ENCODE measurements at places on chromosomes 1 and 21. TPM values are rescaled to one million over a fixed set of nuclear protein-coding genes. Genes with fewer than 3 reads are reported as not detected.

Gene TCHHL1
- not detected for total RNA-seq

Gene KDM1A
- total RNA-seq, result 108 TPM

Gene SLC2A1
- total RNA-seq, result 28.6 TPM

Gene FLG
- total RNA-seq, result under 0.01 TPM

Gene WDR64
- total RNA-seq, result 0.17 TPM

Gene CELF3
- total RNA-seq, result not detected

Gene DTL
- total RNA-seq, result 12.6 TPM

Gene PPP1R15B
- total RNA-seq, result 28.2 TPM

Gene C1QTNF12
- total RNA-seq, result 0.56 TPM

Gene RGS8
- total RNA-seq, result not detected

Gene LRRN2
- total RNA-seq, result 0.17 TPM

Gene TMEM63A
- total RNA-seq, result 15.0 TPM

Gene FCN3
- total RNA-seq, result not detected

Gene AGO4
- total RNA-seq, result 24.3 TPM

Gene ADORA1
- 0.19 TPM for total RNA-seq

Gene C1orf87
- total RNA-seq, result not detected

Gene CGN
- total RNA-seq, result 2.4 TPM

Measured in dermis blood vessel endothelial cell (primary cell).